ENCODE measurements at places on chromosomes 2 and 18. TPM values are rescaled to one million over a fixed set of nuclear protein-coding genes. Genes with fewer than 3 reads are reported as not detected.

GRCh38 chr2:80670763-80671162, 366.2 kb upstream of the LRRTM1 start:
- no peak for DNase-seq

DNA sequence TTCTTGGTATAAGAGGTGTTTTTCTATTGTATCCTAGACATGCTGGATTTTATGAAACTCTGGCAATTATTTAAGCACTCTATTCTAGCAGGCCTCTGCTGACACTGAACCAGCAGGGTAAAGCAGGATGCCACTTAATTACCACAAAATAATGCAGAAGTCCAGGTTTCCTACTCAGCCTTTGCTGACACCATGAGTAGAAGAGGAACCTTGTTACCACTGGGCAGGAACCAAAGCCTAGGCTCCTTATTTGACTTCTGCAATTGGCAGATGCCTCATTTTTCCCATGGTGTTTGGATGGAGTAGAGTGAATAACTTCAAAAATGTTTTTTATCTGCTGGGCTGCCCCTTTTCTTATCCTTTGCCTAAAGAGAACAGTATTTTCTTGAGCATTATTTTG, 60.8 kb downstream of the THNSL2 start:
- no peak for DNase-seq

GRCh38 chr2:42792087-42792582, 248 bp downstream of the HAAO start:
- DNase-seq, result no peak

DNA sequence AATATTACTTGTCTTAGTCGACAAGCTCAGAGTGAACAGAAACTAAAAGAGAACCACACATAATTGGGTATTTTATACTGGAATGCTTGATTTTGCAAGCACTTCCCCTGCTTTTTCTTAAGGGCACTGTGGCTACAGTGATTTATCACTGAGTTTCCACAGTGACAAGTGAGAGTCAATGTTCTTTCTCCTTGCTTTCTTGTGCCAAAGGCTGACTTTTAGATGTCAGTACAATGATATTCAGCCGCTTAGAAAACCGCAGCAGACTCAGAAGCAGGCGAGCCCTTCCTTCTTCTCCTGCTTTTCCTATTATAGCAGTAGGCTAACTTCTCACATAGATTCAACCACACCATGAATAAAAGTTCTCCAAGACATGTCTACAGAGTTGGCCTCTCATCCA, 1603.6 kb upstream of the NXPH2 start:
- DNase-seq, result no peak

DNA sequence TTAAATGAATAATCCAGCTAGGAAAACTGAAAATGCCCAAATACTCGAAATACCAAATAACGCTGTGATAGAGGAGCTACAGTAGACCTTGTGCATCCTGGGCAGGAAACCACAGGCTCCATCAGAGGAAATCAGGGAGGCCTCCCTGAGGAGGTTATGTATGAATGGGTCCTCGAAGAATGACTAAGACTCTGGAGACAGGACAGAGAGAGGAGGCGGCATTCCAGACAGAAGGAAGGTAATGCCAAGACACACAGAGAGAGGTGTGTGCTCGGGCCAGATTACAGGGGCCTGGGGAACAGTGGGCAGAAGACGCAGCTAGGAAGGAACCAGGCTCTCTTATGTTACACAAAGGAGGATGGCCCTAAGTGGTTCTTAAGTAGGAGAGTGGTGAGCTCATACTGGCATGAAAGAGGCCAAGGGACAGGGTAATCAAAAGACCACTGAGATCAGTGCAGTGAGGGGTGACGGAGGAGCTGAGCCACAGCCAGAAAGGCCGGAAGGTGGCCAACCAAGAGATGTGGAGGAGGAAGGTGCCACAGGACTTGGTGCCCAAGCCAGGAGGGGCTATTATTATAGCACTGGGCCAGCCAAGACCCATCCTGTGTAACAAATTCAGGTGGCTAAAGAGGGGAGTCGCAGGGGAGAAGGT, 9.9 kb downstream of the ST3GAL5 start:
- no peak for DNase-seq

LIMS4 gene
- total RNA-seq, result 0.57 TPM

ATP8B1 gene
- not detected for total RNA-seq

CKAP2L gene
- total RNA-seq, result 77.3 TPM

UGT1A8 gene
- not detected for total RNA-seq

CFAP65 gene
- not detected for total RNA-seq

Data from OCI-LY7 (cell line).